ENCODE measurements at places on chromosomes 6 and 20. TPM values are rescaled to one million over a fixed set of nuclear protein-coding genes. Genes with fewer than 3 reads are reported as not detected.

GRCh38 chr6:56657354-56657753 is 14.7 kb upstream of the DST start:
- H3K4me1 ChIP-seq: peaks cover 8% of the 10 kb centered on the region
- H3K27me3 ChIP-seq: no peaks in the 10 kb centered on the region
- DNase-seq: no peak
- no peak overlapping the region for H3K27ac ChIP-seq
- no peak overlapping the region for H3K4me3 ChIP-seq

- H3K4me3 ChIP-seq: no peak overlapping the region
- no peaks in the 10 kb centered on the region for H3K27me3 ChIP-seq
- DNase-seq: no peak
- H3K27ac ChIP-seq: no peak overlapping the region
- no peaks in the 10 kb centered on the region for H3K4me1 ChIP-seq
- no peaks in the 10 kb centered on the region for H3K36me3 ChIP-seq
These were observed 57.6 kb upstream of the JAG1 start for GRCh38 chr20:10731190-10731965.

- peak overlapping the region; percentile 95 for H3K27ac ChIP-seq
- H3K27me3 ChIP-seq: no peaks in the 10 kb centered on the region
- no peak for DNase-seq
- H3K4me3 ChIP-seq: peak overlapping the region; percentile 96
These were observed 657 bp upstream of the LTV1 start for GRCh38 chr6:143842461-143842901.

GRCh38 chr6:20790032-20790791 is 256.0 kb downstream of the CDKAL1 start:
- H3K27me3 ChIP-seq: no peaks in the 10 kb centered on the region
- no peak overlapping the region for H3K27ac ChIP-seq
- H3K4me1 ChIP-seq: peaks cover 6% of the 10 kb centered on the region
- no peak overlapping the region for H3K4me3 ChIP-seq

DNA sequence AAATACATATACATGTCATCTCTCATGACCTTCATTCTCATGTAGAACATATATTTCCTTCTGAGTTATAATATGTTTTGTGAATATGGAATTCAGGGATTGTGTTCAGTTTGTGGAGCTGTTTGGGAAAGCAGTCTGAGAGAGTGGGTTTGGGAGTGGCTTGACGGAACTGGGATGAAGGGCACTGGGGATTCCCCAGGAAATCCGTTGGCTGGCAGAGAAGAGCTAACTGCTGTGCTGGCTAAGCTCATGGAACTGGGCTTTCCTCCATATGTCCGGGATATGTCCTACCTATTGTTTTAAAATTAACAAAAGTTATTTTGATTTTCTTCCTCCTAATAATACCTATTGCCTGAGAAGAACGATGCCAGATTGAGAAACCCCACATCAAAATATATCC is 359.5 kb upstream of the FLRT3 start:
- DNase-seq: no peak
- no peak overlapping the region for H3K4me3 ChIP-seq
- H3K27ac ChIP-seq: no peak overlapping the region
- no peaks in the 10 kb centered on the region for H3K4me1 ChIP-seq

DNA sequence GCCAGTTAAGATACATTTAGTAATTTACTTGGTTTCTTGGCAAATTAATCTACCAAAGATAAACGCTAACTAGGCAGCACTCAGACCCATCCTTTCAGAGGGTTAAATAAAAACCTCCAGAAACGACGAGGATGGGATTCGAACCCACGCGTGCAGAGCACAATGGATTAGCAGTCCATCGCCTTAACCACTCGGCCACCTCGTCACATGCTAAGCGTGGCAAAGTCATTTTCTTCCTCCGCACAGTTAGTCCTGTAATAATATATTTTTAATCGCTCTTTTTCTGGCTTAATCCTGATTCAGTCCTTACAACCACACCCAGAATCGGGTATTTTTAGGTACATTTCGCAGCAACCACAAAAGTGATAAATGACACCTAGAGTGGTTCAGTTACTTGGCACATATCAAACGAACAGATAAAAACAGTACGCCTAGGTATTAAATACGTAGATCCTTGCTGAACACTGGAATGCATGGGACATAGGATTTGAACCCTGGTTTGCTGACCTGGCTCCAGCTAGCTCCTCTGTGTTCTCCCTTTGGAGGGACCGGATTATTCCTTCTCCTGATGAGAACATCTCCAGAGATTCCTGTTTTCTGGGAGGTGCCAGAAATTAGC is 71.6 kb downstream of the GPX5 start:
- H3K27ac ChIP-seq: no peak overlapping the region
- H3K36me3 ChIP-seq: no peaks in the 10 kb centered on the region
- DNase-seq: peak; percentile 50
- peaks cover 29% of the 10 kb centered on the region for H3K27me3 ChIP-seq
- H3K4me1 ChIP-seq: no peaks in the 10 kb centered on the region
- no peak overlapping the region for H3K4me3 ChIP-seq

The GNMT gene
- 0.26 TPM for total RNA-seq
